ENCODE measurements at places on chromosomes 1 and 21.

DNA sequence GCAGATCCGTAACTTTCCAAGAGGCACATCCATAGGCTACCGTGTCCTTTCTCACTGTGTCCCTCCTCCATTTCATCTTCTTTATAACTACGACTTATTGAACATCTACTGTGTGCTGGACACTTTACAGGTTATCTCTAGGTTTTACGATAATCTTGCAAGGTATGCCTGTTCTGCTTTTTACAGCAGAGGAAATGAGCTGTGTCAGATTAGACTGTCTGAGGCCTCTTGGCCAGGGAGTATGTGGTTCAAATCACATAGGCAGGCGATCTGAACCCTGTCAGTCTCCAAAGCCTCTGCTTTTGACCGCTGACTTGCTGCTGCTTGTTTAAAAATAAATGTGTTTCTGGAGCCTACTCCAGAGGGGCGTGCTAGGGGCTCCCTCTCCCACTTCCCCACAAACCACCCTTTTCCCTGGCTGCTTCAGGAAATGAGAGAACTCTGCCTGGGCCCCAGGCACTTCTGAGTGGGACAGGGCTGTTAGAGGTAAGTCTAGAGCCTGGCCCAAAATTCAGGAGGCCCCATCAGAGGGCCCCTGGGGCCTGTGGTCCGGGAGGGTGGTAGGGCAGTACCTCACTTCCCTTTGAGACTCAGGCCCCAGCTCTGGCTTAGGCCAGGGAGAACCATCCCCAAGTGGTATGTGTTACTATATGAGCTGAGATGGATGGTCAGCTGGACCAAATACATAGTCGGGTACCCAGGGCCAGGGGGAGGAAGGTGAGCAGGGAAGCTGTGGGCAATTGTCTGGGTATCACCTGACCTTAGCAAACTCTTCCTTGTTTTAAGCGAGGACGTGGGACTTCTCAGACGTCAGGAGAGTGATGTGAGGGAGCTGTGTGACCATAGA lies 4.4 kb downstream of the PSEN2 start:
- no peak for DNase-seq

- DNase-seq: no peak
Measured at GRCh38 chr1:117336088-117336817, 31.0 kb upstream of the MAN1A2 start.

DNA sequence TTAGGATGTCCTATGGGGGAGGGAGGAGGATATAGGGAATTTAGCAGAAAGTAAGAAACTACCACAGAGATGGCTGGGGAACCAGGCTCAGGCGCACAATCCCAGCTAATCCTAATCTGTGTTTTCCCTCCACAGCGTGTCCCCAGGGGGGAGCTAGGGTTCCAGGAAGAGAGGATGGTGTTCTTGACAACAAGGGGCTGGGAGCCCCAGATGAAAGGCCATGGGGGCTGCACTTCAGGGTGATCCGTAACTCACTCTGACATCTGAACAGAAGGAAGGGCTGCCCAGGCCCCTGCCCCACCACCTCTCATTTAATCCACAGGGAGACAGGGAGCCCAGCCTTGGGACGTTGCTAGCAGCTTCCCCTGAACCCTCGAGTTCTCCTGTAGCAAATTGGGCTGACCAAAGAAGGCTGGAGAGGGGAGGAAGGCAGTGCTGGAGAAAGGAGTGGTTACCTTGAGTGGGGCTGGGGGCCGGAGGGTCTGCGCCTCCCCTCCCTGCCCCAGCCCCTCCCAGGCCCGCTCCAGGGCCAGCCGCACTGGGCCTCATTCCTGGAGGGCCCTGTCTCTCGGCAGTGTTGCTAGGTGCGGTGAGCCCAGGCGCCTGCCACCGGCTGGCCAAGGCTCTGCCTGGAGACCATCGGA lies 131.7 kb downstream of the TMEM53 start:
- no peak for DNase-seq

- DNase-seq: no peak
Measured at GRCh38 chr1:113975211-113975895, 3.9 kb upstream of the OLFML3 start.

DNA sequence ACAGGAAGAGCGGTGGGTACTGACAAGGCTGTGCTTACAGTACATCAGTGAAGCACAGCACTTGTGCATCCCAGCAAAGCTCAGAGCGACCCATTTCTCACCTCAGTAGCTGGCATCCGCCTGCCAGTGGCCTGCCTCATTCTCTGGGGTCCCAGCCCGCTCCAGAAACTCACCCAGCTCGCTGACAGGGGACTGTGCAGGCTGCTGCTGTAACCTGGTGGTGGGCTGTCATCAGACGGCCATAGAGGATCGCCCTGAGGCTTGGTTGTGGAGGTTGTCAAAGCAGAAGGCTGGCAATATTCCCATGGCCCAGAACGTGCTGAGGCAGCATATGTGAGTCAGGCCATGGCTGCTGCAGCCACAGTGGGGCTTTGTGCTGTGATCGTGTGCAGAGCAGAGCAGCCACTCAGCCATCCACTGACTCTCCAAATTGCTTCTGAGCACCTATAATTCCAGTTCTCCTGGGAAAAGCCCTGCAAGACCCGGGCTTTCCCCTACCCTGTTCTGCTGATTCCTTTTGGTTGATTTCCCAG lies 13.6 kb upstream of the GPR137B start:
- no peak for DNase-seq

DNA sequence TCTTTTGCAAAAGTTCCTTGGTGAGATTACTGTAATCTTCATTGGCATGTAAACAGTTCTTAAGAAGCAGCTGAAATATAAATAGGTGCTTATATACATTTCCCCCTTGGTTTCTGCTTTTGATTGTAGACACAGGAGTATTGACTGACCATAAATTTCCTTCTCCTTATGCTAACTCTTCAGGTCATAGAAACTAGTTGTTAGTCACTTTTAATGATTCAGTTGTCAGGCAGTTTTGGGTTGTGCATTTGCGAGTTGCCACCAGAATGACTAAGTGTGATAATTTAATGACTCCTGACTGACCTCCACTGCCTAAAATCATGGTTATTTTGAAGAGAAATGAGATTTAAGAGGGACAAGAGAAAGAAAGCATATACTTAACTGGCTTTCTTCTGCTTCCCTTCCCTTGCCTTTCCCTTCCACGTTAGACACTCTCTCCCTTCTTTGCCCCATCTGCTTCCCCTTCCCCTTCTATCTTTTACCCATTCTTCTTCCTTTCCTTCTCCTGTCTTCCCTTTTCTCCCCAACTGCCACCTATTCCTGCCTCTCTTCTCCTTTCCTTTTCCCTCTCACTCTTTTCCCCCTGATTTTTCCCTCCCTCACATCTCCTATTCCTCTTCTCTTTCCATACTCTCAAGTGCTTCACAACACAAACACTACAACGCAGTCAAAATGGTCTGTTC lies 12.3 kb downstream of the ZMPSTE24 start:
- no peak for DNase-seq

Measured in activated naive CD8-positive, alpha-beta T cell treated with anti-CD3 and anti-CD28 coated beads, Interleukin-2, amount 50 U/mL, for 24 hours (primary cell).